Left cardiac atrium (tissue), 4 donors: ENCODE measurements at places on chromosomes 4 and X. TPM values are rescaled to one million over a fixed set of nuclear protein-coding genes. Genes with fewer than 3 reads are reported as not detected.

DNA sequence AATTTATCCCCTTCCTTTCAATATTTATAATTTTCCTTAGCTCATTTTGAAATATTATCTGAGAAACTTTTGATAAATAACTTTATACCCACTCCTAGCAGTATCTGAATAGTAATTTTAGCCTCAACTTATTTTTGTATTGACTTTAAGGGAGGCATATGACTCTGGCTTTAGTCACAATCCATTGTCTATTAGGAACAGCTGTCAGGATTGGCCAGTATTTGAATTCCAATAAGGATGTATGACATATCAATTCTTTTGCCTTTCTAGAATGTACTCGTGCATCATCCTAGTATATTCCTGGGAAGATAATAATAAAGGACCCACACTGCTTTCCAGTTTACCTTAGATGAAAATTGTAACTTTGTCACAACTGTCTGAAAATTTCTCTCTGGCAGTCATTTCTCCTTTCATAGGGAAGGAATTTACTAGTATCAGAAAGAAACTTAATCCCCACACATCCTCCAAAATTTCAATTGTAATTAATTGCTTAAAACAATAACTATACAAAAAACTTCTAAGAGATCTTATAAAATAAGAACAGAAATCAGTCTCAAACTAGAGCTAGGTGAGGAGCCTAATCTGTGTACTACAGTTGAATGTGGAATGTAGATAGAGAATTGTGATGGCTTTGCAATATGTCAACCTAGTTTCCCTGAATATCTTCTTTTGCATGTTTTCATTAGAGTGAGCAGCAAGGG is 121.0 kb upstream of the EPHA5 start:
- no peak for DNase-seq

DNA sequence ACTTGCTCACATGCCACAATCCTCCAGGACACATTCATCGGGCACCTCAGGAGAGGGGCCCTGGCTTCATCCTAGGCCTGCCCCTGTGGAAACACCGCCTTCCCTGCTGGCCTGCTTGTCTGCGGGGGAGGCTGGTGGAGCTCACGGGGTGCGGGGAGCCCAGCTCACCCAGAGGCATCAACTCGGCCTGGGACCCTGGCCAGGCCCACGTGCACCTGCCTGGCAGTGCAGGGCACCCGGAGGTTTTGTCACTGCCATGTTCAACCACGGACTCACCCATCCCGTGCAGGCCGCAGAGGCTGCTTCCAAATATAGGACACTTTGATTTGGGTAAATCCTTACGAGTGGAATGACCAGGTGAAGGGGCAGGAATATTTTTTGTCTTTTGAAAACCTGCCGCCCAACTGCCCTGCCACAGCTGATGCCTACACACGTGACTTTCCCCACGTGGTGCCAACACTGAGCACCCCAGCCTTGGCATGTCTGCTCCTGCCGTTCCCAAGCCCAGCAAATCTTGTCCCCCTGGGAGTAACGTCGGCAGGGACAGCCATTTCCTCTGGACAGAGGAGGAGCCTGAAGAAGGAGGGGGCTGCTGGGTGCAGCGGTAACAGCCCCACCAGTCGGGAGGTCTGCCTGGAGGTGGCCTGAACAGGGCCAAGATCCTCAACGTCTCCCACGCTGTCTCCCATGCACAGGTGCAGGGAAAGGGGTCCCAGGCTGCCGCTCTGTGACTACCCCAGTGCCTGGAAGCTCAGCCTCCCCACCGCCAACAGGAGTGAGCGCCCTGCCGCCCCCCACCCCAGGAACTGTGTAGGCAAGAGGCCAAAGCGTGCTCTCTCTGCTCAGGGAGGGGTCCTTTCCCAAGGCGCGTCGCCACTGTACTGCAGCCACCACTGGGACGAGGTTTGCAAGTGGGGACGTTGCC is 8.5 kb downstream of the MXD4 start:
- DNase-seq = peak; percentile 21

ATP10D gene
- 11.3 TPM for total RNA-seq

GRCh38 chr4:56406151-56406550 is 18.9 kb upstream of the AASDH start:
- no peak for DNase-seq

GRCh38 chr4:139367421-139368090 is 65.3 kb upstream of the NDUFC1 start:
- no peak for DNase-seq

TCEAL6 gene
- not detected for total RNA-seq

CPLX1 gene
- total RNA-seq = 9.4 TPM
